ENCODE measurements at places on chromosomes 7 and 10.

GRCh38 chr7:158782761-158783401 lies 46.4 kb downstream of the ESYT2 start:
- peak; percentile 39 for DNase-seq

DNA sequence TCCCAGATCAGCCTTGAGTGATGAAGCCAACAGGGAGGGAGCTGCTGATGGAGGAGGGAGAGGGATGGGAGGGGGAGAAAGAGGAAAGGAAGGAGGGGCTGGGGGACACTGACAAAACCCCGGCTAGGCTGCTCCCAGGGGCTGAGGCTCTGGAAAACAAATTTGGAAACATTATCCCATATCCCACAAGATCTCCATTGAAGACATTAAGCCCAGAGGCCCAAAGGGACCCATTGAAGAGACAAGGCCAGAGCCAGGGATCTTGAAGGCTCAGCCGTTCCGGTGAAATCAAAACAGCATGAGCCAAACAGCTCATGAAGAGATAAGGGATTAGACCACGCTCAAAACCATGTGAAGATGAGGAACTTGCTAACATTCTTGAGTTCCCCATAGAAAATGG lies 184.3 kb upstream of the ITGB1 start:
- DNase-seq = peak; percentile 43

DNA sequence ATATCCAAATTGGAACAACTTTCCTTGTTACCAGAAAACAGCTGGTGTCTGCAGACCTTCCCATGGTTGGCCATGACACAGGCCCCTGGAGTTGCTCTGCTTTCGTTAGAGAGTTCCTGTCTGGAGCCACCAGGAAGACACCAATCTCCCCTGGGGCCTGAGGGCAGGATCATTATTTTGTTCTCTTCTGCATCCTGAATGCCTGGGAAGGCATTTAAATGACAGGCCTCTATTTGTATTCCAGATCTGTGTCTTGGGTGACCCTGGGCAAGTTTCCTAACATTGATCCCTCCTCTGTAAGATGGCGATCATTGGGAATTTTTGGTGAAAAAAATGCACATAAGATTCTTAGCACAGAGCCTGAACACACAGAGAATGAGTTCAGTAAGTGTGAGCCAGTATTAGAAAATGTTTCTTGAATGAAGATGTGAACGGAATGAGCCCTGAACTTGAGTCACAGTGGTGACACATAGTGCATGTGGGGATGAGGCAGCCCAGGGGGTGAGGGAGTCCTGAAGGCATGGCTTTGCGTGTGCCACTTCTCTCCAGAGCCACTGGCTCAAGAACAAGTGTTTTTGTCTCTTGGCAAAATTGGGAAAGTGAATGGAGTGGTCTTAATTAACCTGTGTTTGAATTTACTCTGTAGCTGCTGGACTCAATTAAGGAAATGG lies 28.4 kb downstream of the BMPER start:
- peak; percentile 94 for DNase-seq

DNA sequence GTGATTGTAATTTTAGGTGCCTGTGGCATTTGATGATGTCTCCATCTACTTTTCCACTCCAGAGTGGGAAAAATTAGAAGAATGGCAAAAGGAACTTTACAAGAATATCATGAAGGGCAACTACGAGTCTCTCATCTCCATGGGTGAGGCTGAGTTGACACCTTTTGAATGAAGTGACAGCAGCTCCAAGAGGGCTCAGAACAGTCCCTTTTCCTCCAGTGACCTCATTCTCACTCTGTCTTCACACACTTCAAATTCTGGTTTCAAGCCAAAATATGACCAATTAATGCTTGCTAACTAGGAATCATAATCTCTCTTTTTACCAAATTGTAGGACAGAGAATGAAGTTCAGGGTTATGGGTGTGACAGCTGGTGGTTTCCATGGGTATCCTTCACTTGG lies 18.9 kb downstream of the ZNF398 start:
- no peak for DNase-seq

- no peak for DNase-seq
These were observed 47.5 kb downstream of the ZNF467 start for GRCh38 chr7:149725916-149726315.

DNA sequence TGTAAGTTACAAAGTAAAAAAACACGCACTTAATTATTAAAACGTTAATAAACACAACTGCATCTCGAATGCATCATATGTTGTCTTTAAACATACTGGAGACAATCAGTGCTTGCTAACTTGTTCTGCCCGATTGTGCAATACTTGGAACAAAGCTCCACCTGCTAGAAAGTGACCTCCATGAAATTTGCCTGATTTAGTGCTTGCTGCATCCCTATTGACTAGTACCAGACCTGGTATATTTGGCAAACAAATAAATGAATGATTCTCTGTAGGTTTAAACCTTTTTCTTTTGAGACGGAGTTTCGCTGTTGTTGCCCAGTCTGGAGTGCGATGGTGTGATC lies 6.2 kb downstream of the BZW2 start:
- DNase-seq = no peak

Measured in fibroblast of skin of right biceps (primary cell).